ENCODE measurements at places on chromosomes 3 and 15.

DNA sequence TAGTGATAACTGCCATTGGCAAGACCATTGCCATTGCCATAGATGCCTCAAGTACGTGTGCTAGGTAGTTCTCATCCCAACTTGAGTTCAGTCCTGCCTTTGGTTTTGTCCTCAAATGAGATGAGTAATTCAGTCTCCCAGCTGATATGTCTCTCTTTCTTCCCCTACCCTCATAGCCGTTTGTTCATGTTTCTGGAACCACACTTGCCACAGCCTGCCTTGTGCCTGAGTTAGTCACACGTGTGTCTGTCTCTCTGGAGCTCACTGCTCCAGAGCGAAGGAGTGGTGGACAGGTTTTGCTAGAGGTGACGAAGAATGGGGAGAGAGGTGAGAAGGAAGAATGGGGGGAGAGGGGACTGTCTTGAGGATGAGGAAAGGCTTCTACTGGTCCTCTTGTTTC is 88.0 kb upstream of the IGF1R start:
- no peak for DNase-seq

GRCh38 chr3:114447545-114447944 is 153.7 kb downstream of the TIGIT start:
- DNase-seq: no peak

DNA sequence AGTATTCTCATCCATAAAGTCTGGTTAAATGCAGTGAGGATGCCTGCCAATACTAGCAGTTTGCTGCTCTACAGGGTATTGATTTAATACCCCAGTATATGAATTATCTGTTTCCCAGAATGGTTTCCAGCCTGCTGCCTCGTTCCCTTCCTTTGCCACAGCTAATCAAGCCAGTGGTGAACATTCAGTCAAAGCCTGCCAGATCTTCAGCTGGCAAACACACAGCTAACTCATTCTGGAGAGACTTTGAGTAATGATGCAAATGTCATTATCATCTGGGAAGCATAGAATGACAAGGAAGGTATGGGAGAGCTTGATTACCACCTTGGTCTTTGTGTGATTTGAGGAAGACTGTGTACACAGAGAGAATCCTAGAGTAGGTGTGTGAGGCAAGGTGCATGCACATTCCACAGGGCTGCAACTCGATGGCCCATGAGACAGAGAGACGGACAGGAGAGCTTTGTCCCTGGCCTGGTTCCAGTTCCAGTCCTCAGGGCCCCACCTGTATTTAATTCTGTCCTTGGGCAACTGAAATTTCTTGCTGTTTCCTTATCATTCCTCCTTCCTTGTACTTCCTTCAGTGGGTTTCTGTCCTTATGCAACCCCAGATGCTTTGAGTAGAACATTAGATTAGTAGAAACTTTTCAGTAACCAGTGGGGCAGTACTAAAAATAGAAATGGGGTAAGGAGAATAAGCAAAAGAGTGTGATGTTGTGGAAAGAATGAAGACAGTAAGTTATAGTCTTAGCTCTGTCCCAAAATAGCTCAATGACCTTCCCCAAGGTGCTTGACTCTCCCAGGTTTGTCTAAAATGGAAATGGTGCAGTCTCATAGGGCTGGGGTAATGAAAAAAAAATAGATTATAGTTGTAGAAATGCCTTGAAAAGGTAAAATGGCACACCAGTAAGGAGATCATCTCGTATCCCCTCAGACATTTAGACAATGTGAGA is 72.5 kb downstream of the MITF start:
- DNase-seq: no peak

- no peak for DNase-seq
These were observed 6.3 kb downstream of the TIGIT start for GRCh38 chr3:114299941-114300624.

- DNase-seq: no peak
These were observed 25.5 kb upstream of the NUDT16 start for GRCh38 chr3:131356006-131356595.
